ENCODE measurements at places on chromosomes 7 and 10. TPM values are rescaled to one million over a fixed set of nuclear protein-coding genes. Genes with fewer than 3 reads are reported as not detected.

GATA3 gene
- total RNA-seq: 8.3 TPM

ACSM6 gene
- total RNA-seq: not detected

ANXA8 gene
- total RNA-seq: 562 TPM

FXYD4 gene
- total RNA-seq: not detected

SPDYE9 gene
- total RNA-seq: not detected

PTPN20 gene
- 5.4 TPM for total RNA-seq

FZD8 gene
- total RNA-seq: 7.0 TPM

NKX2-3 gene
- not detected for total RNA-seq

MSMB gene
- total RNA-seq: not detected

IFIT5 gene
- 32.5 TPM for total RNA-seq

MYL7 gene
- total RNA-seq: not detected

ASB4 gene
- total RNA-seq: not detected

CTAGE8 gene
- 5.1 TPM for total RNA-seq

FRA10AC1 gene
- 8.0 TPM for total RNA-seq

CALML5 gene
- 2.4 TPM for total RNA-seq

CHAT gene
- total RNA-seq: not detected

PAX4 gene
- not detected for total RNA-seq
